ENCODE measurements at places on chromosomes 5 and 9.

GRCh38 chr5:320524-321229 lies 837 bp upstream of the AHRR start:
- no peak for DNase-seq

GRCh38 chr5:54902791-54903473 lies 82.5 kb downstream of the ESM1 start:
- peak; percentile 46 for DNase-seq

- DNase-seq, result no peak
Observed at GRCh38 chr5:4531756-4532704, 608.1 kb upstream of the ADAMTS16 start.

- no peak for DNase-seq
Observed at GRCh38 chr5:142671266-142671665, 14.6 kb downstream of the FGF1 start.

- DNase-seq, result no peak
Observed at GRCh38 chr9:80156756-80157472, 585.1 kb downstream of the TLE4 start.

DNA sequence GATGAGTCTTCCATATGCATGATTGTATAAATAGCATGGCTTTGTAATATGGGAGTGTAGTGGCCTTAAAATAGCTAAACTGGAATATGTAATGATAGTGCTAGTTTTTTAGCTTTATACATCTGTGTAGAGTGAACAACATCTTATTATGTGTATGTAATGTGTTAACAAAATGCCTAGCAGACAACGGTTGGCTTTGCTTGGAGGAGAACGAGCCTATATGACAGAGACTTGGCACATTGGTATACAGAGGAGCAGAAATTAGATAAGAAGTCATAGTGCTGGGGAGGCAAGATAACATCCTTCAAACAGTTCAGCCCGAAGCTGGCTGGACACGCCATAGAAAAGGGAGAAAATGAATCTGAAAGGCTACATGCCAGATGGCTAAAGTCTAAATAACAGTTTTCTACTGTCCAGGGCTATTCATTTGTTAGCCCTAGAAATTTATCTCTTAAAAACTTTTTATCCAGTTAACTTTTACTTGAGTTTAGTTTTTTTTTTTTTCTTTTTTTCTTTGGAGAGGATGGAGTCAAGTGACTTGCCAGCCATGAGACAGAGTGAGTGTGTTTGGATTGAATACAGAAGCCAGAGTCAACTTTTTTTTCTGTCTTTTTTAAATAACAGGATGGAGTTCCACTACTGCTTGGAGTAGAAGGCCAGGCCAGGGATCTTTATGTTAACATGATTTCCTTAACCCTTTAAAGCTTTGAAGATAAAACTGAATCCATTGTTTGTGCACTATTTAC lies 214.4 kb upstream of the ACTBL2 start:
- DNase-seq, result peak; percentile 84

DNA sequence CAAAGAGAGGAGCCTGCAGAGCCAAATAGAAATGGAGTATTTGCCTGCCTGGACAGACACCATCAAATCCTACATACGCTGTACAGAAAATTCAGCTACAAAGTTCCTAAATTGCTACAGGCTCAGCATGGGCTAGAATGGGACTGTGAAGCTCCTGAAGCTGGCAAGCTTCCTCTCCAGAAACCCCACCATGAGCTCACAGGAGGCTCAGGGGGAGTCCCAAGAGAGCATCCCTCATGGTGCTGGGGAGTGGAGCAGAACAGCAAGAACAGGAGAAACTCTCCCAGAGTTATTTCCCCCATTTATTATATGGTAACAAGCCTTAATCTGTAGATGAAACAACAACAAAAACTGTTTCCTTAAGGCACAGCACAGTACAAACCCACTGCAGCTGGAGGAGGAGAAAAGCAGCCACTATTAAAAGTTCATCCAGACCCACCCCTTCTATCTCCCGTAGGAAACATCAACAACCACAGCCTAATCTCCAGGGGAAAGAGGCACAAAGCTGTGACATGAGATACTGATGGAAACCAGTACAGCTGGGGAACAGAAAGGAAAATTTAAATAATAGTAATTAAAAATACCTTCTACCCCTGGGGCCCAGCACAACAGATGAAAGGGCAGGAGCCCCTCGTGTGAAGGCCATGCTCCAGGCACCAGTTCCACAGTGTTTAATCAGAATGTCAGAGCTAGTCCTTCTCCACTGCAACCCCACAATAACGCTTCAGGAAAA lies 548.5 kb downstream of the MTRR start:
- DNase-seq, result no peak
